AG09309 (cell line): ENCODE measurements at places on chromosomes 4 and X.

DNA sequence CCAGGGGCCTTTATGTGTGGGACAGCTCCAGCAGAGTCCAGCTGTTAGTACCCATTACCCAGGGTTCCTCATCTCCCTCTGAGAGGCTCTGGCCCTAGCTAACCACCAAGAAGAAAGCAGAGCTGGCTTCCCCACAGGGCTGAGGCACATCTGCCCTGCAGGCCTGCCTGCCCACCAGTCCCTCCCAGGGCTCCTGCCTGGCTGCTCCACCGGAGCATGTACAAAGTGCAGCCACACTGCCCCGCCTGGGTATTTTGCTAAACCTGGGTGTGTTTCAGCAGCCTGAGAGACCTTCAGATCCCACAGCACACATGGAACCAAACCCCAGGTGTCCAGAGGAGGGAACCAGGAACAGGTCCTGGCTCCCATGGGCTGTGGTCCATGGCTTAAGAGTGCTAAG, 500.4 kb upstream of the KLHL4 start:
- no peak for DNase-seq

DNA sequence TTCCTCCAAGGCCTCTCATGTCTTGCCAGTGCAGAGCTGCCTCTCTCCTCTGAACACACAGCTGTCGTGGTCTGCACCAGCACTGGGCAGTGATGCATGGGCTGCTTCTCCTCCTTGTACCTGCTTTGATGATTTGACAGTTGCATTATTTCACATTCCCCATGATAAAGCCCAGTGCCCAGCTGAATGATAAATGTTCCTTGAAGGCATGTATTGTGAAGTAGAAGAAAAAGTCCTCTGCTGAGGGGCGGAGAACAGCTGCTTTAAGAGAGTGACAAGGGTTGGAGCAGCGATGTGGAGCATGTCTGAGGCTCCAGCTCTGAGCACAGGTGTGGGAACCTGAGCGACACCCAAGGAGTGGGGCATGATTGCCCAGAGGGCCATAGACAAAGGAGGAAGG, 21.1 kb upstream of the TRIM2 start:
- no peak for DNase-seq

- no peak for DNase-seq
Measured at GRCh38 chrX:130810561-130810960, 92.4 kb downstream of the ENOX2 start.

DNA sequence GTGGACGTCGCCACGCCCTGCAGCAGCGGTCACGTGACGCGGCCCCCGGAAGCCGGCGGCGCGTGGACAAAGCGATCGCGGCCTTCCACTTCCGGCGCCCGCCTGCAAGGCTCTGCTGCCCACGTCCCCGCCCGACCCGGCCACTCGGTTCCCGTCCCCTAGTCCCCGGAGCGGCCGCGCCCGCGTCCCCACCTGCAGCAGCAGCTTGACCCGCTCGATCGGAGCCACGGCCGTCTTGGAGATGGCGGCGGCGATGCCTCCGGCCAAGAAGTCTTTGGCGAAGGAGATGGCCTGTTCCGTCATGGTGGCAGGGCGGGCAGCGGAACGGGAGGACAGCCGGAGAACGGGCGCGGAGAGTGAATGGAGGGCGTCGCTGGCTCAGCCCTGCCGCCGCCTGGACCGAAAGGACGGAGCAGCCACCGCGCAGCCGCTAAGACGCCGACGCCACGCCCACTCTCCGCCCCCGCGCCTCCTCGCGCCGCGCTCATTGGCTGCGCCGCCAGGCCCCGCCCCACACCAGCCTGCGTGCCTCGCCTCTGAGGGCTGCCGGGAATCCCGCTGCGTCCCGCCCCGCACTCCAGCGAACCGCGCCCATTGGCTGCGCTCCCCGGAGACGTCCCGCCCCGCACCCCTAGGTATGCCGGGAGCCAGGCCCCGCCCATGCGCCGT, at the start of gene SLC25A6:
Gene SLC25A6 (minus strand): TSS at position 407 of the 669 bp plus-strand sequence. CDS start 104 bp downstream, at position 303.
- peak; percentile 79 for DNase-seq

DNA sequence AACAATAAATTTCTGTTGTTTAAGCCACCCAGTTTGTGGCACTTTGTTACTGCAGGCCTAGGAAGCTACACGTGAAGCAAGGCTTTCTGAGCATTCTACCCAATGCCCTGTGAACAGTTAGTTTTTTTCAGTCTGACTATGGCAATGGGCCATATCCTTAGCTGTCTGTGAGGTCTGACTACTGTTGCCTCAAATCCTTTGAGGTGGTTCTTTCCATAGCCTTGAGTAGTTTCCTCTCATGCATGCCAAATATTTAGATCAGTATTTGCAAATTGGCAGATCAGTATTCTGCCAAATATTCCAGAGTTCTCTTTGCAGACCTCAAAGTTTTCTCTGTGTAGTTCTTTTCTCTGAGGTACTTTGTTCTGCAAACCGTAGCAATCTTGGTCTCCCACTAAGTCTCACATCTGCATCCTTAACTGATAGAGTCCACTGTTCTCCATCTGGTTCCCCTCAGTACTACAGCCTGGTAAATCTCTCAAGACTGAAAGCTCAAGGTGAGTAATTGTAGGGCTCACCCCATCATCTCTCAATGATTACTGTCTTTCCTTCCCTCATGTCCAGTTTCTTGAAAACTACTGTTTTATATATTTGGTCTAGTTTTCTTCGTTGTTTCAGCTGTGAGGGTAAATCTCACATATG, 984.9 kb upstream of the INTU start:
- DNase-seq, result no peak

- DNase-seq, result no peak
Measured at GRCh38 chr4:107559653-107560052, 160.4 kb downstream of the PAPSS1 start.

GRCh38 chrX:69323786-69324720, 158.8 kb upstream of the PJA1 start:
- no peak for DNase-seq

DNA sequence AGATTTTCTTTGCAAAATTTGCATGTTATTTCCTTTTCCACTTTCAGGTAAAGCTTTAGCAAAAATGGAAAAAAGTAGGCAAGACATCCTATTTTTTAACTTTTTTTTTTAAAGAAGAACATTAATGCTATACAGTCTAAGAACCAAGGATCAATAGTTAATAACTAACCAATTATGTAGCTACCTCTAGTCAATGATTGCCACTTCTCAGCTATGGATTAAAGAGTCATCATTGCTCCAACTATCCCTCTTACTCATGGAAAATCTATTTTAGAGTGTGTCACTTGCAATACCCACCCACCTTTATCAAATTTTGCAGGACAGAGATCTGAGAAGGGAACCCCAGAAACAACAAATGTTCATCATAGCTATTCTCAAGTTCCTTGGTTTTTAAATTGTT, 223.1 kb downstream of the ANK2 start:
- DNase-seq, result no peak

GRCh38 chr4:106603471-106603870, 234.9 kb upstream of the GIMD1 start:
- DNase-seq, result no peak

DNA sequence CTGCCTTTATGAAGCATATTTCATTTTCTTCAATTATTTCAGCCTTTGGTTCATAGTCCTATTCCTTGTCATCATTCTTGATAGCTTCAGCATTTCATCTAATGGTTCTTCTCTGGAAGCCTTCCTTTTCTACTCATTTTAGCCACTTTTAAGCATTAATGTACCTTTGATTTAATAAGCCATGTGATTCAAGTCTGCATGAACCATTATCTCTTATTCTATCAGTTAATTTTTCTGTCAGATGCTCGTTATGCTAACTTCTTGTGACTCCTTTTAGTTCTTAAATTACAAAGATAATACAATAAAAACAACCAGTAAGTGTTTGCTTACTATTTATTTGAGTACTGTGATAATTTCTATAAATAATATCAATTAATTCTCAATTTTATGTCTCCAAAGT, 210.1 kb upstream of the MAB21L2 start:
- no peak for DNase-seq

- DNase-seq, result peak; percentile 63
Measured at GRCh38 chr4:82462415-82462831, 32.0 kb downstream of the ENOPH1 start.

GRCh38 chr4:108171339-108172230, 2.9 kb upstream of the LEF1 start:
- no peak for DNase-seq

GRCh38 chr4:26822546-26822945, 38.1 kb upstream of the STIM2 start:
- DNase-seq, result no peak

DNA sequence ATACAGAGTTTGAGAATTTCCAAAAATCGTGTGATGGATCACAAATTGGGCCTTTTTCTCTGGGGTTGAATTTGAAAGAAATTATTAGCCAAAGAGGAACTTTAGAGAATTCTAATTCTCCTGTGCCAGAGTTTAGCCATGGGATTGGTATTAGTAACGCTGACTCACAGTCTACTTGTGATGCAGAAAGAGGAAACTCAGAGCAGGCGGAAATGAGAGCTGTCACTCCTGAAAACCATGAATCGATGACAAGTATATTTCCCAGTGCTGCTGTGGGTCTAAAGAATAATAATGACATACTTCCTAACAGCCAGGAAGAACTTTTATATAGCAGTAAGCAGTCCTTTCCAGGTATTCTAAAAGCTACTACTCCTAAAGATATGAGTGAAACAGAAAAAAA, 64.9 kb downstream of the N4BP2 start:
- peak; percentile 5 for DNase-seq

- no peak for DNase-seq
Measured at GRCh38 chr4:38884254-38884653, 16.6 kb downstream of the FAM114A1 start.

GRCh38 chrX:74178536-74178935, 125.4 kb upstream of the ZCCHC13 start:
- DNase-seq, result no peak

GRCh38 chrX:124216396-124217115, 115.9 kb upstream of the TEX13D start:
- DNase-seq, result no peak

DNA sequence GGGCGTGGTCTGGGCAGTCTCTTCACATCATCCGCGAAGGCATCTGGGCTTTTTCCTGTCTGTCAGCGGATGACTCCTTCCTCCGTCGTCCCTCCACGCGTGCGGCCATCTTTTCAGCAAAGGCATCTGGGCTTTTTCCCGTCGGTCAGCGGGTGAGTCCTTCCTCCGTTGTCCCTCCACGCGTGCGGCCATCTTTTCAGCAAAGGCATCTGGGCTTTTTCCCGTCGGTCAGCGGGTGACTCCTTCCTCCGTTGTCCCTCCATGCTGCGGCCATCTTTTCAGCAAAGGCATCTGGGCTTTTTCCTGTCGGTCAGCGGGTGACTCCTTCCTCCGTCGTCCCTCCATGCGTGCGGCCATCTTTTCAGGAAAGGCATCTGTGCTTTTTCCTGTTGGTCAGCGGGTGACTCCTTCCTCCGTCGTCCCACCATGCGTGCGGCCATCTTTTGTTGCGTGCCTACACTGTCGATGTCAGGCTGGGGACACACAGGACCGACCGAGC, 12.3 kb upstream of the TMEM271 start:
- DNase-seq, result no peak

DNA sequence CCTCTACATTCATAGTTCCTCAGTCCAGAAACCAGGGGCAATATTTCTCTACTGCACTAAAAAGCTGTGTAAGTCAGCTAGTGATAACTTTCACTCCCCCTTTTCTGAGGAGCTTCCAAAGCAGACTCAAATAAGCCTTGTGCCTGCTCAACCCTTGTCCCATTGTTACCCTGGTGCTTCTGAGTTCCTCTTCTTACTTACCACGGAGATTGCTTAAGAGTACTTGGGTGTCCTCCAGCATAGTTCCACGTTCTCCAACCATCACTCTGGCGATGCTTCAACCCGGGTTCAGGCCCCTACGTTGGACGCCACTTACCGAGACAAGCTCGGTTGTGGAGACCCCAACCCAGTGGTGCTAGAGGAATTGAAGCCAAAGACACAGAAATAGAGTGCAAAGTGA, 71.6 kb downstream of the ADAM29 start:
- DNase-seq, result no peak

GRCh38 chrX:77118686-77119085, 328.5 kb upstream of the FGF16 start:
- DNase-seq, result no peak

GRCh38 chrX:37776283-37776986, 3.4 kb upstream of the CYBB start:
- DNase-seq, result no peak

DNA sequence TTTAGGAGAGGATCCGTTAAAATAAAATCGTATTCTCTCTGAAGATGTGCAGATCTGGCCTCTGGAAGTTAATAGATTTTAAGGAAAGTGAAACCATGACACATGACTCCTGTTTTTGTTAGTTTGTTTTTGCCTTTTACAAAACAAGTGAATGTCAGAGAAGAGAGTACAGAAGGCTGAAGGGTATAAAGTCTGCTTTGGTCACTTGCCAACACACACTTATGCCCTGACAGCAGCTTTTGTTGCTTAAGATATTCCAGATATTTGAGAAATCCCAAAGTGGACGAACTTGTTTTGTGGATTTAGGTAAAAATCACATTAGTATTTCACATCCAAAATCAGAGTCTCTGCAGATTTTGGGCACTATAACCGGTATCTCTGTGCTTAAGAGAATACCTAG, 192.4 kb upstream of the RASGEF1B start:
- no peak for DNase-seq

GRCh38 chr4:170087163-170087700, 2.5 kb downstream of the AADAT start:
- DNase-seq, result no peak

- no peak for DNase-seq
Measured at GRCh38 chr4:142201041-142201440, 564.7 kb downstream of the IL15 start.

- DNase-seq, result no peak
Measured at GRCh38 chr4:159460371-159460770, 357.5 kb downstream of the RAPGEF2 start.

GRCh38 chr4:154314248-154314647, 177.4 kb downstream of the DCHS2 start:
- DNase-seq, result peak; percentile 29

GRCh38 chr4:114100288-114101031, 121.0 kb upstream of the ARSJ start:
- DNase-seq, result no peak

DNA sequence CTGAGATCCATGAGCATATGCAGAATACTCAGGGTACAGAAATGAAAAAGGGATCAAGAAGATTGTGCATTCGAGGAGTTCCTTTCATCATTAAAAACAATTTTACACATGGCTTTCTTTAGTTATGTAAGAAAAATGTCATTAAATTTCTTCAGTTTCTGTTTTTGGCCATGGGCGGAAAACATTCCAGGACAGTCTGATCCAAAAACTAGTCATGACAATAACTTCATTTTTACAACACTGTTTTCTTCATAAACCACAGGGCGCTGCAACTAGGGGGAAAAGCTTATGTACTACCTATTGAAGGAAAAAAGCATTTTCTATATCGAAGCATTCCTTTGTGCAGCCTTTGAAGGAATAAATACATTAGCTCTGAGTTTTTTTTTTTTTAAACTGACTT, 28.2 kb downstream of the IL13RA1 start:
- DNase-seq, result no peak

DNA sequence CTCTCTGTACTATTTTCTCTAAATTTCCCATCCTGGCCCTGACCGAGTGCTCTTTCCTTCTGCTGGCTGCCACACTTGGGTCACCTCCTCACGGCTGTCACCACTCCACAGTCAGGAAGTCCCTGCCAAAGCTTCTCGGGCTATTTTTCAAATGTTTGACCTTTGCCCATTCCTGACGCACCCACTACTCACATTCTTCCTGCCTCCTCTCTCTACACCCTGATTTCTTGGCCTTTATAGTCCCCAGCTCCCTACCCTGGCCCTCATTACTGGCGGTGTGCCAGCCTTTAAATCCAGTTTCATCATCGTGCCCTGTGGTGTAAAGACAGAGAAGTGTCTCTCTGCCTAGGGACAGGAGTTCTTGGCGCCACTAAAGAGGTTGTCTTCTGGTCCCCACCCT, 46.4 kb upstream of the GATB start:
- no peak for DNase-seq
